ENCODE measurements at places on chromosomes 7 and 10.

GRCh38 chr10:83954193-83954799 is 185.0 kb upstream of the GHITM start:
- no peak overlapping the region for H3K4me3 ChIP-seq
- no peaks in the 10 kb centered on the region for H3K36me3 ChIP-seq
- no peak overlapping the region for H3K27ac ChIP-seq
- no peaks in the 10 kb centered on the region for H3K27me3 ChIP-seq
- no peaks in the 10 kb centered on the region for H3K4me1 ChIP-seq

DNA sequence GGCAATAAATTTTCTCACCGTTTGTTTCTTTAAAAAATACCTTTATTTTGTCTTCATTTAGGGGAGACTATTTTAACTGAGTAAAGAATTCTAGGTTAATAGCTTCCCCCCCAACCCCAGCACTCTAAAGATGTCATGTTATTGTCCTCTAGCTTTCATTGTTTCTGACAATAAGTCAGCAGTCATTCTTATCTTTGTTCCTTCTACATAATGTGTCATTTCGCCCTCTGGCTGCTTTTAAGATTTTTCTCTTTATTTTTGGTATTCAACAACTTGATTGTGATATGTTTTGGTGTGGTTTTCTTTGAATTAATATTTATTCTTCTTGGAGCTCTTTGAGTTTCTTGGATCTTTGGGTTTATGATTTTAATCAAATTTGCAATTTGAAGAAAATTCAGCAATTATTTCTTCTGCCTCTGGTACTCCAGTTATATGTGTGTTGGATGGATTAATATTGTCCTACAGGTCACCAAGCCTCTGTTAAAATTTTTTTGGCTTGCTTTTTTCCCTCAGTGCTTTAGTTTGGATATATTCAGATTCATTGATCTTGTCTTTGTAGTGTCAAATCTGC is 64.6 kb upstream of the ELN start:
- no peaks in the 10 kb centered on the region for H3K27me3 ChIP-seq
- no peaks in the 10 kb centered on the region for H3K4me1 ChIP-seq
- H3K27ac ChIP-seq: no peak overlapping the region
- no peak overlapping the region for H3K4me3 ChIP-seq
- no peaks in the 10 kb centered on the region for H3K36me3 ChIP-seq

DNA sequence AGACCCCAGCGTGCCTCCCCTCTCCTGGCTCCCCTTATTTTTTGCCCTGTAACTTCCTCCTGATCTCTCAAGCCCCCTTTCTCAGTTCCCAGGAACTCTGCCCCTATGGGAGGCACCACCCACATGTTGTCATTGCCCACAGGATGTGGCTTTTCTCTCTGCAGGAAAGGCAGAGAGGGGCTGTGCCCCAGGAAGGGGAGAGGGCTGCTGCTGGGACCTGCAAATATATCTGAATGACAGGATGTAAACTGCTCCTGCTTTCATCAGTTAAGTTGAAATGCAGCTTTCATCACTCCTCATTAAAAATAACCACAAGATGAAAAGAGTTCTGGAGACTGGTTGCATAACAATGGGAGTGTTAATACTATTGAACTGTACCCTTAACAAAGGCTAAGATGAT is 103.3 kb downstream of the CLEC2L start:
- H3K36me3 ChIP-seq: no peaks in the 10 kb centered on the region
- no peaks in the 10 kb centered on the region for H3K4me1 ChIP-seq
- no peaks in the 10 kb centered on the region for H3K27me3 ChIP-seq
- DNase-seq: no peak

- H3K36me3 ChIP-seq: no peaks in the 10 kb centered on the region
- H3K27ac ChIP-seq: no peak overlapping the region
- DNase-seq: no peak
- 0 out of 2 replicates have a peak, but pooled peaks cover 5% of the 10 kb centered on the region for H3K4me1 ChIP-seq
- no peaks in the 10 kb centered on the region for H3K27me3 ChIP-seq
These were observed 54.9 kb downstream of the CLIP2 start for GRCh38 chr7:74344132-74344496.

- H3K27me3 ChIP-seq: no peaks in the 10 kb centered on the region
- no peak overlapping the region for H3K27ac ChIP-seq
- no peak for DNase-seq
These were observed 59.2 kb downstream of the TRIM24 start for GRCh38 chr7:138519061-138519798.

DNA sequence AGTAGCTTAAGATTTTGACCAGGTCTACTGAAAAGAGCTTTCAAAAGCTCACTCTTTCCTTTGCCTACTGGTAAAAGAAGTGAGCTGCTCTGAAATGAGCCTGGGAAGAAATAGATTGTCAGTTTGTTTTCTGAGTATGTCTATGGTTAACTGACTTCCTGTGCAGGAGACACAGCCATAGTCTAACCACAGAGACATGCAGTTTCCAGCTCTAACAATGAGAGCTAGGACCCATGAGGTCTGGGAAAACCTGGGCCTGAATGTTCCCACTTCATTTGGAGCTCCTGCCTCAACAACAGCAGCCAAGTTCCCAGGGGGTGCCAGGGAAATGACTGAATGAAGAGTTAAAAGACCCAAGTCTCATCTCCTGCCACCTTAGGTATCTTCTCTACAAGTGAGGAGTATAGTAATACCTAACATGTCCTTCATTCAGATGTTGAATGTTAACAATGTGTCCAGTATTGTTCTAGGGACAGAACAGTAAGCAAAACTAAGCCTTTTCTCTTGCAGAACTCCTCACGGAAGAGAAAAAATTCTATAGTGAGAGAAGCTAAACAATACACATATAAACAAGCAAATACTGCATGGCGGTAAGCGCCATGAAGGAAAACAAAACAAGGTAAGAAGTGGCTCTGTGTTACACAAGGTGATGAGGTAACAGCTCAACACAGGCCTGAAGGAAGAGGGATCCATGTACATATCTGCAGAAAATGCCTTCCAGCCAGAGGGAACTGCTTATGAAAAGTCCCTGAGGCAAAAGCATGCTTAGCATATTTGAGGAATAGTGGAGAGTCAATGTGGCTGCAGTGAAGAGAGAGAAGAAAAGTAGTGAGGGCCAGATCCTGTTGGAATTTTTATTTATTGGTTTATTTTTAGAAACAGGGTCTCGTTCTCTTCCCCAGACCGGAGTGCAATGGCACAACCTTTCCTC is 26.4 kb upstream of the ANKRD1 start:
- no peak overlapping the region for H3K4me3 ChIP-seq
- H3K27ac ChIP-seq: no peak overlapping the region

GRCh38 chr10:130495116-130495862 is 359.1 kb downstream of the GLRX3 start:
- H3K4me1 ChIP-seq: no peaks in the 10 kb centered on the region
- peaks cover 2% of the 10 kb centered on the region for H3K27me3 ChIP-seq
- no peak overlapping the region for H3K27ac ChIP-seq
- no peak for DNase-seq
- H3K4me3 ChIP-seq: no peak overlapping the region
- H3K36me3 ChIP-seq: no peaks in the 10 kb centered on the region

GRCh38 chr7:93015101-93015778 is 102.5 kb downstream of the SAMD9 start:
- no peak overlapping the region for H3K27ac ChIP-seq
- DNase-seq: no peak
- no peaks in the 10 kb centered on the region for H3K36me3 ChIP-seq

GRCh38 chr7:110058401-110058800 is 1032.5 kb upstream of the LRRN3 start:
- no peak overlapping the region for H3K27ac ChIP-seq
- H3K4me1 ChIP-seq: no peaks in the 10 kb centered on the region
- no peaks in the 10 kb centered on the region for H3K27me3 ChIP-seq
- H3K4me3 ChIP-seq: no peak overlapping the region

DNA sequence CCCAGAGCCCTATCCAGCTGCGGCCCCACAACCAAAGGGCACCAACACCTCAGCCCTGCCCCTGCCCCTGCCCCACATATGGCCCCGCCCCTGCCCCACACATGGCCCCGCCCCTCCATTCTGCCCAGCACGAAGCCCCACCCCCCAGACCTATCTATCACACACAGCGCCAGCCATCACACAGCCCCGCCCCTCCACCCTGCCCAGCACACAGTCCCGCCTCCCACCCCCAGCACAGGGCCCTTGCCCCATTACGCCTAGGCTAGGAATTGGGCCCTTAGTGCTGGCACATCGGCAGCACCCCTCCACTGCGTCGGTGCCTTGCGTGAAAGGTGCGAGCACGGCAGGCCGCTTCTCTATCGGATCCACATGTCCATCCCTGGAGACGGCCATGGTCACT is 126.8 kb downstream of the MAD1L1 start:
- DNase-seq: no peak
- H3K4me3 ChIP-seq: no peak overlapping the region
- H3K4me1 ChIP-seq: peaks cover 15% of the 10 kb centered on the region
- H3K27me3 ChIP-seq: no peaks in the 10 kb centered on the region
- no peak overlapping the region for H3K27ac ChIP-seq

- no peaks in the 10 kb centered on the region for H3K4me1 ChIP-seq
- DNase-seq: no peak
- no peak overlapping the region for H3K4me3 ChIP-seq
- no peak overlapping the region for H3K27ac ChIP-seq
- H3K36me3 ChIP-seq: no peaks in the 10 kb centered on the region
These were observed 64.4 kb downstream of the CHN2 start for GRCh38 chr7:29258951-29259350.

DNA sequence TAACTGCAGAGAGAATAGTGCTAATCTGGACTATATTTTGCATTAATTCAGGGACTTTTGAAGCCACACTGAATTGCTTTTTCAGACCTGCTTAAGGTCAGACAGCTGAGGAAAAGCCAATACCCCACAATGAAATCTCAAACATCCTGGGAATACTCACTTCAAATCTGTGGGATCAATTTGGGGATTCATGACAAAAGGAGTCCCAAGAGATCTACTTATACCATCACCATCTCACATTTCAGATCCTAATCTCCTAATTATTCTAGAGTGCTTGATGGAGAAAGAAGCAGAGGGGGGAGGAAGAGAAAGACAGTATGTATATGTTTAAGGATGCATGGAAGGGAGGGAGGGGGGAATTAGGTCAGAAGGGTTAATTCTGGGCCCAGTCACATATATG is 202.2 kb downstream of the CACNA2D1 start:
- H3K4me3 ChIP-seq: no peak overlapping the region
- no peak for DNase-seq
- no peaks in the 10 kb centered on the region for H3K27me3 ChIP-seq
- H3K27ac ChIP-seq: no peak overlapping the region

DNA sequence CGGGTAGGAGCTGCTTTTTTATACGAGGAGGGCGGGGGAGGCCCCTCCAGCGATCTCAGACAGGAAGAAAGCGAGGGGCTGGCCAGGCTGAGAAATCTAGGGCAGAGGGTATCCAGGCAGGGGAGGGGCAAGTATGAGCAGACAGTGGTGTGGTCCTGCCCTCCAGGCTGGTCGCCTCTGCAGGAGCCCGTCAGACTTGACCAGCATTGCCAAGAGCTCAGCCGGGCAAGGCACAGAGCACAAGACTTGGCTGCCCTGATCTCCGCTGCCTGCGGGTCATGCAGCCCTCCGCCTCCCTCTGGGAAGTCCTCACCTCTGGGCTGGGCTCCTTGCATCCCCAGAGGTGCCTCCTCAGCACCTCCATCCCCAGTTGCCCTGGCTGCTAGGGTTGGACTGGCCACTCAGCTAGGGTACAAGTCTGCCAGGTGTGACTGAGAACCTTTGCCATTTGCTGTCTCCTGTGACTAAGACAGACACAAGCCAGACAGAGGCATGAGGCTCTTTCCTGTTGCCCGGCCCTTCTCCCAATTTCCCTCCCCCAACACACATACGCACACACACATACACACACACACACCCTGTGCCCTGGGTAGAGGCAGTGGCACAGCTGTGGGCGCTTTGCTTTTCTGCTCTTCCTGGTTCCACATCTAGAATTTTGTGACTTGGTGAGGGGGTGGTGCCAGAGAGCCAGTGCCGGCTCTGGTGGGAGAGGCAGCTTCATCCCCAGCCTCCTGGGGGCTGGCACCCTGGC is 59.1 kb upstream of the PPIF start:
- DNase-seq: no peak
- H3K36me3 ChIP-seq: no peaks in the 10 kb centered on the region
- H3K4me1 ChIP-seq: no peaks in the 10 kb centered on the region
- no peak overlapping the region for H3K4me3 ChIP-seq

DNA sequence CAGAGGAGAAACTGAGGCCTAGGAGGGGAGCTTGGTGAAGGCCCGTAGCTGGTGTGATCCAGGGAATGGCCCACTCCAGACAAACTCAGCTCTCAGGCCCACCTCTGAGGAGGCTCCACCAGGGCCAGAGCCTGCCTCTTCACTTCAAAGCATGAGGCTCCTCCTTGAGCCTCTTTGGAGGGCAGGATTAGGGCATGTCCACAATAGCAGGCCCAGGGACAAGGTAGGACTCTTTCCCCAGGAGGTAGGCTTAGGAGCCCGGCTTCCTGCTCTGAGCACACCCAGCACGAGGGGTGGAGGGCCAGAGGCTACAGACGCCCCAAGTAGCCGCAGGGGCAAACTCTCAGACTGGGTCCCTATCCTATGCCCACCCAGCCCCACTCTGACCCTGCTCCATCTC is 164.6 kb upstream of the ZMIZ1 start:
- H3K36me3 ChIP-seq: no peaks in the 10 kb centered on the region
- DNase-seq: no peak
- H3K4me1 ChIP-seq: no peaks in the 10 kb centered on the region
- H3K27me3 ChIP-seq: no peaks in the 10 kb centered on the region

DNA sequence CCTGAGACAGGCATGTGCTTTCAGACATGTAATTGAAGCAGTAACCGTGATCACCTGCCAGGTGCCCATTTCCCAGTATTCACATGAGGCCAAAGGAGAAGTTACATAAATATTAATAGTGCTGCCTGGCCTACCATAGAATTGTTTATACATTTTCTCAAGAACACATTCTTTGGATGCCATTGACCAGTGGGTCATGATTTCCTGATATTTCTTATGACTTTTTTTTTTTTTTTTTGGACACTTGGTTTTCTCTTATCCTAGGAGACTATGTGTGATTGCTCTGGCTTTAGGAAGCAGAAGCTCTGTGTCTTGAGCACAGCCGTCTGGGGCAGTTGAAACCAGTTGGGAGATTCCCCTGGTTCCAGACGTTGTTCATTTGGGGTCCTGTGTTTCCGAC is 143.9 kb upstream of the NPS start:
- H3K27ac ChIP-seq: no peak overlapping the region
- no peak overlapping the region for H3K4me3 ChIP-seq
- DNase-seq: no peak
- H3K4me1 ChIP-seq: no peaks in the 10 kb centered on the region
- no peaks in the 10 kb centered on the region for H3K36me3 ChIP-seq
- H3K27me3 ChIP-seq: no peaks in the 10 kb centered on the region

Data from Panc1 (cell line).